Cardiac septum (tissue), 1 donor: ENCODE measurements at places on chromosomes 6 and 20.

GRCh38 chr6:123402052-123402451 is 234.7 kb downstream of the TRDN start:
- no peak for DNase-seq

GRCh38 chr20:5651746-5652145 is 98.5 kb upstream of the SHLD1 start:
- no peak for DNase-seq

- peak; percentile 20 for DNase-seq
These were observed 11.9 kb downstream of the NELFCD start for GRCh38 chr20:58992911-58993310.

DNA sequence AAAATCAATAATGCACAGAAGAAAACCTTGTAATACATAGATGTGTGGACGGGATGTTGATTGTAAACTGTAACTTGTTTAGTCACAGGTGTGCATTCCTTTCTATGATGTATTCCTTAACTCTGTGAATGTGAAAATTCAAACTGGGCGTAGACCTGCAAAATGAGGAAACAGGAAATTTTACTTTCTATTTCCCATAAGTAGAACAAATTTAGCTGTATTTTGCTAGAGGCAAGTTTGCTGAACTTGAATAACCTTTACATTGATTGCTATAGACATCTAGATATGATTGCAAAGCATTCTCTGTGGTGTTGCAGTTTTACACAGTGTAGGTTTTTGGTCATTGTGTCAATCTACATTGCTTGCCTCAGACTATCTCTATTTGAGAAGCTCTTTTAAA is 368.4 kb upstream of the MAN1A1 start:
- DNase-seq: no peak

DNA sequence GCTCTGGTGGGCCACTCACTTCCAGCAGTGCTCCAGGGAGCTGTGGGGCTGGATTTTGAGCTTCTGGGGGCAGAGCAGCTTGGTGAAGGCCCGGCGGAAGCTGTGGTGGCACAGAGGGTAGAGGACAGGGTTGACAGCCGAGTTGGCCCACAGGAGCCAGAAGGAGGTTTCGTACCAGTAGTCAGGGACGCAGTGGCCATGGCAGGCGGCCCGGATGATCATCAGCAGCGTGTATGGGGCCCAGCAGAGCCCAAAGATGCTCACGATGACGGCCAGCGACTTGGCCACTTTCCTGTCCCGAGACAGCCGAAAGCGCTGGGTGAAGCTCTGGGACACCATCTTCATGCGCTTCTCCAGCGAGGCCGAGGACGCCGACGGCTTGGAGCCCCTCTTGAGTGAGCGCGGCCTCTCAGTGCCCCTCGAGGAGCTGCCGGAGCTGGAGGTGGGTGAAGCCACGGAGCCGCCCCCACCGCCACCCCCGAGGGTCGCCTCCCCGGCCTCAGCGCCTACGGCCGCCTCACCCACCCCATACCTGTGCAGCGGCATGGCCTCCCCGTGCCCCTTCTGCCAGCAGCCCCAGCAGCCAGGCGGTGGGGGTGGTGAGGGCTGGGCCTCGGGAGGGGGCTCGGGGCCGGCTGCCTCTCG is 4.0 kb downstream of the HRH3 start:
- no peak for DNase-seq

DNA sequence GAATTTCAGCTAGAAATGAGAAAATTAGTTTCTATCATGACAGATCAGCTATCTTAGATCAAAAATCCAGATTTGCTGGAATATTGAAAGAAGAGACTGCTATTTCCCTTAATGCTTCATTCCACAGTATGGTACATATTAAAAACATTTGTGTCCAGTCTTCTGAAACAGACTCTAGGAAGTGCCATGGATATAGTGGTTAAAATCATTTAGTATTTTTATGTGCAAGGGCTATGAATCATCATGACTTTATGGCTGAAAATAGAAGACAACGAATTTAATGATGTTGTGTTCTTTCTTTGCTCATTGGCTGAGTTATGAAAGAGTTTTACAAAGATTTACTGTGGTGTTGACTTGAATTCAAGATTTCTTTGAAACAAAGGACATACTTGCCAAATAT is 146.6 kb downstream of the ANKRD60 start:
- no peak for DNase-seq

DNA sequence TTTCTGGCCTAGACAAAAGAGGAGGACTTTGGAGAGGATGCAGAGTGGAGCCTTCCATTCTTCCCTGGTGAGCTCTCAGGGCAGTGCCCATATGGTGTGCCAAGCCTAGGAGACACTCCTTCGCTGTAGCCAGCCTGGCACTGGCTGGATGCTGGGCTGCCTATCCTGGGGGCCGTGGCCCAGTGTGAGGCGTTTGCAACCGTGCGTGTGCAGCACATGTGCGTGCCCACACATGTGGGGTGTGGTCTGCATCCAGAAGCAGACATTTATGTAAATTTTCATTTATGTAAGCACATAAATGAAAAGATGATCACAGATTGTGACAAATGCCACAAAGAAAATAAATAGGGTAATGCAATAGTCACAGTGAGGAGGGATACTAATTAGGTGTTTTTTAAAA is 35.8 kb upstream of the ZNF831 start:
- DNase-seq: peak; percentile 29

DNA sequence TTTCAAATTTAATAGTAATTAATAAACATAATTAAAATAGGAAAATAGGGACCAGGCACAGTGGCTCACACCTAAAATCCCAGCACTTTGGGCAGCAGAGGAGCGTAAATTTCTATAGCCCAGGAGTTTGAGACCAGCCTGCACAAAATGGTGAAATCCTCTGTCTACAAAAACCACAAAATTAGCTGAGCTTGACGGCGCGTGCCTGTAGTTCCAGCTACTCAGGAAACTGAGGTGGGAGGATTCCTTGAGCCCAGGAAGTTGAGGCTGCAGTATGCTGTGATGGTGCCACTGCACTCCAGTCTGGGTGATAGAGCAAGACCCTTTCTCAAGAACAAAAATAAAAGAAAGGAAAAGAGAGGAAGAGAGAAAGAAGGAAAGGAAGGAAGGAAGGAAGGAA is 1387.0 kb upstream of the ADGRB3 start:
- no peak for DNase-seq

DNA sequence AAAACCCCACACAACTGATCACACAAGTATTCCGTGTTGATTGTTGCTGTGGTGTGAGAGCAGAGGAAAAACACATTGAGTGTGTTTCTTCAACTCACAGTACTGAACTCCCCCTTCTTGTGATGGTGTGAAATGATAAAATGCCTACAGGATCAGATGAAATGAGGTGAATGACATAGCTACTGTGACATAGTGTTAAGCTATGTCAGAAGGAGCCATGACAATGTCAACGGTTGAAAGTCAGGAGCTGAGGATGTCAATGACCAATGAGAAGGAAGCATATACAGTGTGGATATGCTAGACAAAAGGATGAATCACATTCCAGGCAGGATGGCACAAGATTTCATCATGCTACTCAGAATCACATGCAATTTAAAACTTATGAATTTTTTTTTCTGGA is 38.8 kb downstream of the WASF1 start:
- no peak for DNase-seq

DNA sequence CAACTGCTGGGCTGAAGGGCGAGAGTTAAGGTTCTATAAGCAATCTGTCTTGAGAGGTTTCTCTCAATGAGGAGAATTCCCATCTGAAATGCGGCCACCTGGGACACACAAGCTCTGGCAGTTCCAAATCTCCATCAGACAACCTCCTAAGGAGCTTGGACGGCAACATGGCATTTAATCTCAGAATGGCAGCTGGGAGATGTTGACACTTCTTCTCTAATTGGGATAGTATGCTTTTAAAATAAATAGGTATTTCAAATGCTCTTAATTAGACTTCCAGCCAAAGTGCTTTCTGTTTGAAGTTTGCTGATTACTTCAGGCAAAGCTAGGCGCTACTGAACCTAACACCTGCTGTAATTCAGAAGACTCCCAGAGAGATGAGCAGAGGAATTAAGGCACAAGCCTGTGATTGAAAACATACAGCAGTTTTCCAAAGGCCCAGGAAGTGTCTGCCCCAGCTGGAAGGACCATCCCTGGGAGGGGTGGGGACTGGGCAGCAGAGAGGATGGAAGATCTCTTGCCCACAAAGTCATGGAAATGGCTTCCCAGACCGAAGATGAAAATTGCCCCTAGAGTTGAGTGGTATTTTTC is 59.1 kb upstream of the KCNK16 start:
- no peak for DNase-seq

- no peak for DNase-seq
These were observed 8.2 kb downstream of the PMEPA1 start for GRCh38 chr20:57701651-57702050.

- DNase-seq: no peak
These were observed 19.7 kb downstream of the RAD21L1 start for GRCh38 chr20:1245578-1245977.

DNA sequence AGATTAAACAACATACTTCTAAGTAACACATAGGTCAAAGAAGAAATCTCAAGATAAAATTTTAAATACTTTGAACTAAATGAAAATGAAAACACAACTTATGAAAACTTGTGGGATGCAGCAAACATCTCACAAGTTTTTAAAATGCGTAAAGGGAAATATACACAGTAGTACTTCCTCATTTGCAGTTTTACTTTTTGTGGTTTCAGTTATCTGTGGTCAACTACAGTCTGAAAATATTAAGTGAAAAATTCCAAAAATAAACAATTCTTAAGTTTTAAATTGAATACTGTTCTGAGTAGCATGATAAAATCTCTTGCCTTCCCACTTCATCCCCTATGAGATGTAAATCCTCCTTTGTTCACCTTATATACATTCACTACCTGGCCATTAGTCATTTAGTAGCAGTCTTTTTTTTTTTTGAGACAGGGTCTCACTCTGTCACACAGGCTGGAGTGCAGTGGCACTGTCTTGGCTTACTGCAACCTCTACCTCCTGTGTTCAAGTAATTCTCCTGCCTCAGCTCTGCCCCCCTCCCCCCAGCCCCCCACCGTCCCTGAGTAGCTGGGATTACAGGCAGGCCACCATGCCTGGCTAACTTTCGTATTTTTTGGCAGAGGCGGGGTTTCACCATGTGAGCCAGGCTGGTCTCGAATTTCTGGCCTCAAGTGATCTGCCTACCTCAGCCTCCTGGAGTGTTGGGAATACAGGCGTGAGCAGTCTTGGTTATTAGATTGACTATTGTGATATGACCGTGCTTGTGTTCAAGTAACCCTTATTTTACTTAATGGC is 154.6 kb upstream of the AHI1 start:
- DNase-seq: no peak

DNA sequence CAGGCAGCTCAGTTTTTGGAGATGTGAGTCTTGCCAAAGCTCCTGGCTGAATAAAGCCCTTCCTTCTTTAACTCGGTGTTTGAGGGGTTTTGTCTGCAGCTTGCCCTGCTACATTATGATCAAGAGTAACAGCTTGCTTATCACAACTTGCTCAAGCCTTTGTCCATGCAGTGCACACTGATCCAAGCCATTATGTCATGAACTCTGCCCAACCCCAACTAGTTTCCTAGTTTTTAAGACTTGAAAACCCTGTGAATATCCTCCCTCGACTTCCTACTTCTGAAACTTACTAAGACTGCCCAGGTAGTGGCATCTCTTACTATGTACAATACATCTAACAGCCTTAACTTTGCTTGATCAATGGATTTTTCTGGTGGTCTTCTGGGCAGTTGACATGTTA is 50.3 kb upstream of the ADGRF4 start:
- no peak for DNase-seq

GRCh38 chr6:24927985-24928745 is 7.6 kb downstream of the RIPOR2 start:
- no peak for DNase-seq

DNA sequence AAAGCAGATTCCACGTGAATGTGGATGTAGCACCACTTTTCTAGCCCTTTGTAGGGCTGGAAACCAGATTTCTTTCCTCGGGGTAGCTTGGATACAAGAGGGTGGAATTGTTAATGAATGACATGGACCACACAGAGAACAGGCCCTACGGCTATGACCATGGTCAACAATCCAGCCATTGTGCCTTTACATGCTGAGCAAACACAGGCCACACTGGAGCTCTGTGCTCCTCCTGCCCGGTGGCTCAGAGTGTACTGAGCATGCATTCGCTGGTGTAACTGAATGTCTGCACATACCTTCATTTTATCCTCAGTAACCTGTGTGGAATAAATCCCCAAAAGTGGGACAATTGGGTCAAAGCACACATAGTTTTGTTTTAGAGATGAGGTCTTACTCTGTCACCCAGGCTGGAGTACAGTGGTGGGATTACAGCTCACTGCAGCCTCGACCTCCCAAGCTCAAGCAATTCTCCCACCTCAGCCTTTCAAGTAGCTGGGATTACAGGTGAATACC is 32.8 kb downstream of the LRP11 start:
- DNase-seq: no peak

DNA sequence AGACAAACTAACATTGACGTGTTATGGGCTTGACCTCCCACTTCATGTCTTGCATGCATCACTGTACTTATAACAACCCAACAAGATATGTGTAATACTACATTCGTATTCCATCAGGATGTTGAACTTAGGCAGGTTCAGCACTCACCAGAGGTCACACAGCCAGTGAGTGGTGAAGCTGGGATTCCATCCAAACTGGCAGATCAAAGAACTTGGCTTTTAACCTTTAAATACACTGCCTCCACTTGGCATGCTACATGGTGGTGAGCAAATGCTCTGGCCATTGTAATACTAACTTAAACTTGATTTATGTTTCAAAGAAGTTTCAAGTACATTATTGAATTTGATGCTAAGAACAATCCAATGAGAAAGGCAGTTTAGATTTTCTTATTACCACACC is 10.7 kb upstream of the HDDC2 start:
- no peak for DNase-seq

- DNase-seq: peak; percentile 0
These were observed 17.8 kb upstream of the MYT1 start for GRCh38 chr20:64146301-64146935.

DNA sequence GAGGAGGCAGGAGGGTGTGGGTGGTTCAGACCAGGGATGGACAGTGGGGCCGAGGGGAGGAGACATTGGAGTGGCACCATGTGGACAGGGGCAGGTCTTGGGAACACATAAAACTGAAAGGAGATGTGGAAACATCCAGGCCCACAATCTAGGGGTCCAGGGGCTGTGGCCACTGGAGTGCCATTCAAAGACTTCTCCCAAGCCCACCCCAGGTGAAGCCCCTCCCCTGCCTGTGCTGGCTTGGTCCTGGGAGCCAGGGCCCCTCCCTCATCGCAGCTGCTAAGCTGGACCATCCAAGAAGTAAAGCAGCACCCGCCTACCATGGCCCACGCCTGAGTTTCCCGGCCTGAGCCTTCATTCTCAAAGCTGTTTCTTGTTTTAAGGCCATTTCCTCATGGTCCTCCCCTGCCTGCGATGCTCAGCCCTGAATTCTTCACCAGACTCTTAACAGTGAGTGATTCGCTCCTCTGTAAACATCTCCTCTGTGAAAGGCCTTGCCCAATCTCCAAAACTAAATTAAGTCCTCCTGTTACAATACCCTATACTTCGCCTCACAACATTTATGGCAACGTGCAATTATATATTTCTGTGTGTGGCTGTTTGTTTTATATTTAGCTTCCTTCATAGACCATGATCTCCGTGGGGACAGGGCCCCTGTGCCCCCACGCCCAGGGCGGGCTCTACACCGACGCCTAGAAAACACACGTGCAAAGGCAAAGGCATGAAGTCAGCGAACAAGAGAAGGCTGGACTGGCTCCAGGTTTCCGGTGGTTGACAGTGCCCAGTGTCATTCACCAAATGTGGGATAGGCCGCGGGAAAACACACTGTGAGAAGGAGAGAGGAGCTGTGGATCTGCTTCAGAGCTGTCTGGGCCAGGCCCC is 267.8 kb downstream of the ERMARD start:
- peak; percentile 64 for DNase-seq
